ENCODE measurements at places on chromosomes 2 and 18.

DNA sequence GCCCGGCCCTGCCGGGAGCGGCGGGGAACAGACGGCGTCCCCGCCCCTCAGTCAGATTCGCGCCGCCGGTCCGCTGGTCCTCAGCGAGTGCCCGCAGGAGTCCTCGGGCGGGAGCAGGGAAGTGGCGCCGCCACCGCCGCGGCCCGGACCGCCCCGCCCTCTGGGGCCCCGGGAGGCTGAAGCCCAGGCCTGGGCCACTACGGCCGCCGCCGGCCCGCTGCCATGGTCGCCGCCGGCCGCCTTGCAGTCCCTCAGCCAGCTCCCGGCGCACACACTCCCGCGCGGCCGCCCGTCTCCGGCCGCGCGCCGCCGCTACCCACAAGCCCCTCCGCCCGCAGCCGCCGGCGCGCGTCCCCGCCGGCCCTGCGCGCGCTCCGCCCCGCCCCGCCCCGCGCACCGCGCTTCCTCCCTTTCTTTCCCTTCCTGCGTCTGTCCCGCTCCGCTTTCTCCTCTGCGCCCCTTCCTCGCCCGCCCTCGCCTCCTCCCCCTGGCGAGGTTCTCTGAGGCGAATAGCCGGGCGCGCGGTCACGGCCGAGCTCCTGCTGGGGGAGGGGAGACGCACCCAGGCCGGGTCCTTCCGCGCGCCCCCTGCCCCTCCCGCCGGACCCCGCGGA lies at the start of gene ROCK2:
ROCK2 (minus strand) TSS at position 295 of the 614 bp plus-strand sequence. CDS start 500 bp downstream, outside the sequence.
- peak; percentile 72 for DNase-seq

GRCh38 chr2:70240599-70240998 lies 7.8 kb downstream of the TIA1 start:
- DNase-seq, result no peak

DNA sequence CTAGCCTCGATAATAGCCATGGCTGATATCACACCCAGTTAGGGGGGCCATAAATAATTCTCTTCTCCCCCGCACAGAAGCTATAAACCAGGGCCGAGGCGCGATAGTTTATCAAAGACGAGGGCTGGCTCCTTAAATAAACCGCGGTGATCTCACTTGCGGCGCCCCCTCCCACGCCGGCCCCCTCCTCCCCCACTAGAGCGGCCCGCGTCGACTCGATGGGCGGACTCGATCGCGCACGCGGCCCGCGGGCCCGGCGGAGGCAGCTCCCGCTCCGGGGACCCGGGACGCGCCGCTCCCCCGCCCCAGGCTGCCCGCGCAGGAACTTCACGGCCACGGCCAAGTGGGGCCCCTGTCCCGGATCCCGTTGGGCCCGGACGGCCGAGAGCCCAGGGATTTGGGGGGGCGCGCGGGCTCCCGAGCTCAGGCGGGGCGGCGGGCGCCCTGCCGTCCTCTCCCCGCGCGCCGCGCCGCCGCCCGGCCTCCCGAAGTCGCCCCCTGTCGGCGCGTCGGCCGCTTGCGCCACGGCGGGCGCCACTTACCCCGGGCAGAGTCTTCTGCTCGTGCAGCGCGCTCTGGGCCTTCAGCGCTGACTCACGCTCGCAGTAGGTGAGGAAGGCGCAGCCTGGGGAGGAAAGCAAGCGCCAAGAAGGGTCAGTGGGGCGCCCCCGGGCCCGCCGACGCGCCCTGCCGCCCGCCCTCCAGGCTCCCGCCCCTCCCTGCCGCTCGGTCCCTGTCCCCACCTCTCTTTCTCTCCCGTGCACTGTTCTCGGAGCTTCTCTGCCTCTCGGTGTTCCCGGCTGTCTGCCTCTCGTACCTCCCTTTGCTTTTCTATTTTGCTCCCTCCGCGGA lies 80.4 kb downstream of the CELF4 start:
- peak; percentile 7 for DNase-seq

GRCh38 chr18:22439447-22439846 lies 21.7 kb upstream of the CTAGE1 start:
- DNase-seq, result no peak

DNA sequence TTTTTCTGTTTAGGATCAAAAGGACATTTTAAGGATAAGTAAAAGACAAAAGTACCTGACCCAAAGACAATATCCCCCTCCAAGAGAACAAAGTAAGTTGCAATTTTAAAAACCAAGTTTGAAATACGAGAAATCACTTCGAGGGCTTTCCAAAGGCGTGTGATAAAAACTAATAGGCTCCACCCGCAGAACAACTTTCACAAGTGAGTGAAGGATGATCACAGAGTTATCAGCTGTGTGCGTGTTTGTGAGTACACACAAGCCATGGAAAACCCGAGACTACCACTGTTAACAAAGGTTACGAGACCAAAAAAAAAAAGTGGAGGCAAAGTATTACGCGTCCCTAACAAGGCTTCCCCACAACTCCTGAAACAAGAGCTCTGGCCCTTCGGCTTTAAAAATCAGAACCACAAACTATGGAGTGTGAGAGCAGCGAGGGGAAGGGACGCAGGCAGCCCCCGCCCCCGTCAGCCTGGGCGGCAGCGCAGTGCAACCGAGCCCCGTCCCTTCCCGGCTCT lies 719 bp downstream of the SMAD2 start:
- no peak for DNase-seq

GRCh38 chr2:42826231-42826630 lies 33.8 kb upstream of the HAAO start:
- no peak for DNase-seq

DNA sequence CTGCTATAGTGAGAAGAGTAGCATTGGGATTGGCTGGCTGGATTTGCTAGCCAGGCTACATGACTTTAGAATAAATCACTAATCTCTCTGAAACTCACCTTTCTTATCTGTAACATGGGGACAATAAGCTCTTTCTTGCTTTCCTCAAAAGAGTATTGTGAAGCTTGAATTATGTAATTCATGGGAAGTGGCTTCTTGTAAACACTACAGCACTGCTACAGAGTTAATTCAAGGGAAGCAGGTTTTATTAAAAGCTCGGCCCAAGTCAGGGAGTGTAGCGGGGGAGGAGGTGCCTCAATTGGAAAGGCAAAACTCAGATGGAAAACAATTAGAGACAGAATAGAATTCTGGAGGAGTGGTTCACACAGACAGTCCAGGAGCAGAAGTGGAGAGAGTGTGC lies 100.9 kb upstream of the CELF4 start:
- no peak for DNase-seq

DNA sequence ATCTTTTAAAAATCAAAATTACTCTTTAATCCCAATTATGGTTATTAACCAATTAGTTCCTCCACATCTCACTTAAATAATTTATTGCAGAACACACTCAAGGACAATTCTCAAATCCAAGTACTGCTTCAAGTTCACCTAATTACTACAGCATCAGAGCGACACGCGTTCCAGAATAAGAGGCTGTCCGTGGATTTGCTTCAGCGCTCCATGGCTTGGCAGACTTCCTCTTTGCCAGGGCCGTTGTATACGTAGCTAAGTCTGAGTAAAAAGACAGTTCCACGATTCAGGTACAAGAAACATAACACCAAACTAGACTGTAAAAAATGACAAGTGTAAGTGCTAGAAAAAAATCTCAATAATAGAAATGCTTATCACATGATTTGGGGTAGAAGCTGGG lies 153.2 kb upstream of the MYT1L start:
- no peak for DNase-seq

Data from T-helper 2 cell treated with Interferon-gamma antibody and Interleukin-4, amounts not matched to agents 5 μg/mL and 100 μg/mL, for 36 hours (primary cell).